Activated naive CD4-positive, alpha-beta T cell (primary cell): ENCODE measurements at places on chromosomes 4 and X.

DNA sequence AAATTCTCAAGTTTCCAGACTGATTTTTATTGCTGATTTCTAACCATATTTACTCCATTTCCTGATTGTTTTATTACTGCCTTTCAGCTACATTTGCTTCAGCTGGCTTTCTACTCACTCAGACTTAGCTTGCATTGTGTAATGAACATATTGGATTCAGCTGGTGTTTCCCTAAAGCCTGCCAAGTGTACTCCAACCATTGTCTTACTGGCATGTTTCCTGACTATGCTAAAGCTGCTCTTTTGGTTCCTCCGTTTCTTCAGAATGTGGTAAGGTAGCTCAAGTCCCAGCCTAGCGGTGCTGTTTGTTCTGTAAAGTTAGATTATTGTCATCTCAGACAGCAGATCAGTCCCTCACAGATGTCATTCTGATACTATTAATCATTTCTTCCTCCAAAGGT, 53.1 kb upstream of the GLRA2 start:
- DNase-seq = no peak

GRCh38 chr4:16450724-16451123, 224.5 kb upstream of the TAPT1 start:
- no peak for DNase-seq

- no peak for DNase-seq
These were observed 20.8 kb upstream of the TMEM185A start for GRCh38 chrX:149652232-149652981.

DNA sequence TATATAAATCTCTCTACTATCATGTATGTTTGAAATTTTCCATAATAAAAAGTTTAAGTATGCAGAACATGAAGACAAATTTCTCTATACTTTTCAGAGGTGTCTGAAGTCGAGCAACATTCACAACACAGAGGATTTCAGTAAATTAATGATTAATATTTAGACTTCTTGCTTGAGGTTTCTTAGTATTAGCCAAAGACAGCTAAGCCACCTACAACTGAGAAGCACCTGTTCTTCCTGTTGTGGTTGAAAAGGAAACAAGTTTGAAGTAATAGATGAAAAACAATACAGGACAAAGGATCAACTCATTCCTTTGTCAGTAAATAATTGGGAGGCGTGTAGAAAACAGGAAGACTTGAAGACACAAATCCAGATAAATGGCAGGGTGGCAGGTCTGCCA, 21.1 kb downstream of the SCML1 start:
- DNase-seq = no peak

DNA sequence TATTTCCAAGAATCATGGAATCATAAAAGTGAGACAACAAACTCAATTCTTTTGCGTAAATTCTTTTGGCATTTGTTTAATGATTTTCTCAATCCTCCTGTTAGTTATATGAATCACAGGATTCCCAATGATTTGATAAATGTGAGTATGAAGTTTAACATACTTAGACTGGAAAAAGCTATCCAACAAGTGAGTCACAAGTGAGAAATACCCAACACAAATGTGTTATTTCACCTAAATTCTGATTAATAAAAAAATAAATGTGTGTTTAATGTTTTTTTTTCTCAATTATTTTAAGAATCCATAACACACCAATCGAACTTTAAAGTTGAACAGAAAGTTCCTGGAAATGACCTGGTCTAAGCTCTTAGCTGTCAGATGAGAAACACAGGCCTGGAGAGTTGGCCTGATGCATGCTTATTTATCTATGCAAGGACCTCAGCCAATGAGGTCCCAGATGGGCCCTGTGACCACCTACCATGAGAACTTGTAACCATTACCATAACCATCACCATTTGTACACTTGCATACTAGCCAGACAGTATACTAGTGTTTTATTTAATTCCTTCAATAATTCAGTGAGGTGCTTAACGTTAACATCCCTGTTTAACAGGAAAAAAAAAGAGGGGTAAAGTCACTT, 386.7 kb downstream of the SPRY1 start:
- no peak for DNase-seq

DNA sequence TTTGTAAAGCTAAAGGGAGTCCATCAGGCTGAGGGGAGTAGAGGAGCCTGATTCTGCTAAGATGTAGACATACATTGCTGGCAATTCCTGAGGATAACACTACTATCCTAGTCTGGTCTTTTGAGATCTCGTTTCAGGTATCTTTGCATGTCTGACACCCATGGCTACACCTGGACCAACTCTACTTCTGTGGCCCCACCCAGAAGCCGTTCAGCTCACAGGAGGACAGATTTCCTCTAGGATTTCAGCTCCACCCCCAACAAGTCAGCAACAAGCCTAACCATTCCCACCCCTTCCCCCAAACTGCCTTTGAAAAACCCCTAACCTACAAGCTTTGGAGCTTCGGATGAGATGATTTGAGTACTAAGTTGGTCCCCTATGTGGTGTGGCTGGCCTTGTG, 848.2 kb downstream of the NLGN4X start:
- DNase-seq = no peak

DNA sequence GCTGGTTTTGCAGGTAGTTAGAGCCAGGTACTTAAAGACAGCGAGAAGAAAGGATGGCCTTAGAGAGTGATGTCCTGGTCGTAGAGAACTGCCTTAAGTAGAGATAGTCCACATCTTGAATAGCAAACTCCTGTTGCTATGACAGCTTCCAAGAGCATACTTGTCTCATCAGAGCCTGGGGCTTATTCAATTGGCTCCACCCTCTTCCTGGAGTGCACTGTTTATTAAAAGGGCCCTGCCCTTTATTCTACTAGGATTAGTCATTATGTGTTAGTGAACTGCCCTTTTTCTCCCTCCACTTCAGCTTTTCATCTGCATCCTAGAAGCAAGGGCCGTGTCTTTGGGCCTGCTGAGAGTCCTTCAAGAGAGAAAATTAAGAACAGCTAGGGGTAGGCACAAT, 94.5 kb upstream of the EOLA2 start:
- no peak for DNase-seq
